Mesendoderm (in vitro differentiated cells): ENCODE measurements at places on chromosomes 4 and X.

DNA sequence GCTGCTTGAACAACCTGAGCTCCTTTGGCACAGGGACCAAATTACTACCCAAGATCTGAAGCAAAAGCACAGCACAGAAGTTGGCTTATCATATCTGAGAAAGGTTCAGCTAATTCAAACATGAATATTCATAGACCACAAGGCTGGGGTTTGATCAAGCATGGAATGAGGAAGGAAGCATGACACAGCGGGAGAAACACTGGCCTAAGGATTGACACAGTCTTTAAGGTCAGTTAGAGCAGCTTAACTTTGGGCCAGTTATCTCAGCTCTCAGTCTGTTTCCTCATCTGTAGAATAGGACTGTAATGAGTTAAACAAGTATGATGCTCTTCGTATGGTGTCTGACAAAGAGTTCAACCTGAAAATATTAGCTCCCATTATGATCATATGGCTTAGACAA, 88.5 kb upstream of the CBR4 start:
- no peak for DNase-seq

DNA sequence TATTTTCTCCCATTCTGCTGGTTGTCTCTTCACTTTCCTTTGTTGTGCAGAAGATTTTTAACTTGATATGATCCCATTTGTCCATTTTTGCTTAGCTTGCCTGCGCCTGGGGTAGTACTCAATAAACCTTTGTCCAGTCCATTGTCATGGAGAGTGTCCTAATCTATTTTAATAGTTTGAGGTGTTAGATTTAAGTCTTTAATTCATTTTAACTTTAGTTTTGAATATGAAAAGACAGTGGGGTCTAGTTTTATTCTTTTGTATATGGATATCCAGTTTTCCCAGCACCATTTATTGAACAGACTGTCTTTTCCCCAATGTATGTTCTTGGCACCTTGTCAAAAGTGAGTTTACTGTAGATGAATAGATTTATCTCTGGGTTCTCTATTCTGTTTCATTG, 76.0 kb upstream of the ITM2A start:
- DNase-seq: no peak

GRCh38 chr4:7451800-7452199, 17.1 kb upstream of the PSAPL1 start:
- DNase-seq: no peak

GRCh38 chrX:27976284-27976683, 5.0 kb downstream of the DCAF8L1 start:
- DNase-seq: no peak
